ENCODE measurements at places on chromosomes 16 and 17.

- DNase-seq, result no peak
Measured at GRCh38 chr16:66470556-66470955, 43.5 kb downstream of the BEAN1 start.

DNA sequence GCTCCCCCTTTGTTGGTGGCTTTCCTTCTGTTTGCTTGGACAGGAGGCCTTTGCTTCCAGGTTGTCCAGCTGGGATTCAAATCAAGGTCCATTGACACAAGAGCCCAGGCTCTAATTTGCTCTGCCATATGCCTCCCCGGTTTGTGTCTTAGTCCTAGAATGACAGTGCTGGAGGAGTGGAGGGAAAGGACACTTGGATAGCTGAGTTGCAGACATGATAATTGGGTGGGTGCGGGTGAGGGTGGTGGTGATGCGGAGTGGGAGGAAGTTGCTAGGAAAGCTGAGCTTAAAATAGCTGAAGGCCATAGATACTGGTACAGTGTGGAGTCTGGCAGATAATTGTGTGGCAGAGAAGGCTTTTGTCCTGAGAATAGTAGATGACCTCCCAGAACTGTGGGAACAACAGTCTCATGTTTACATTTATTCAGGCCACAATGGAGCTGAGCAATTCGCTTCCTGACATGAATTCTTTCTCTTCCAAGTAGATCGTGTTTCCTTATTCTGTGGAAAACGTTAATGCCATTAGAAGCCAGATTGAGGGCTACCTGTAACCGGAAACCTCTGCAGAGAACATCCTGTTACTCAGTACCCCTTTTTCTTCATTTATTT, 23.8 kb downstream of the SEC14L1 start:
- DNase-seq, result no peak

DNA sequence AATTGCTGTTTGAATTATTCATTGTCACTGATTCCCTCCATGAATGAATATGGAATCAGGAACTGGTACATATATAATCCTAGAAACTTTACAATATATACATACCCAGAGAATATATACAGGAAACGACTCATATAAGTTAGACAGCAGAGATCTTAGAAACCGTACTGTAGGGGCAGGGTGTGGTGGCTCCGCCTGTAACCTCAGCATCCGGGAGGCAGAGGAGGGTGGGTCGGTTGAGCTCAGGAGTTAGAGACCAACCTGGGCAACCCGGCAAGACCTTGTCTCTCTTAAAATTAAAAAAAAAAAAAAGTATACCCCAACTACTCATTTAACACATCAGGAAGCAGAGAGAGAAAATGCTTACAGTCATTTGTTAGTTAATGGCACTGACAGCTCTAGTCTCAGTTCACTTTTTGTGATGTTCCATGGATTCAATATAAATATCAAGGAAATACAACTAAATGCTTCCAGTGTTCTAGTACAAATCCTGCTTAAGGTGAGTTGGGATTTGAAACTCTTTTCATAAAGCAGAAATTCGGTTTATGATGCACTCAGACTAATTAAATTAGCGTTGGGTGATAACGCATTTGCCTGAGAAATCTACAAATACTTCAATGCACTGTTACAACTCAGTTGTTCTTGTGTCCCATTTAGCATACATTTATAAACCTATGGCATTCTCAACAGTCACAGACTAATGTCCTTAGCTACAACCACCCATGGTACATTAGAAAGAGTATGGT, 5.6 kb downstream of the GLG1 start:
- DNase-seq, result no peak

- no peak for DNase-seq
Measured at GRCh38 chr17:29956225-29956624, 14.8 kb downstream of the EFCAB5 start.

DNA sequence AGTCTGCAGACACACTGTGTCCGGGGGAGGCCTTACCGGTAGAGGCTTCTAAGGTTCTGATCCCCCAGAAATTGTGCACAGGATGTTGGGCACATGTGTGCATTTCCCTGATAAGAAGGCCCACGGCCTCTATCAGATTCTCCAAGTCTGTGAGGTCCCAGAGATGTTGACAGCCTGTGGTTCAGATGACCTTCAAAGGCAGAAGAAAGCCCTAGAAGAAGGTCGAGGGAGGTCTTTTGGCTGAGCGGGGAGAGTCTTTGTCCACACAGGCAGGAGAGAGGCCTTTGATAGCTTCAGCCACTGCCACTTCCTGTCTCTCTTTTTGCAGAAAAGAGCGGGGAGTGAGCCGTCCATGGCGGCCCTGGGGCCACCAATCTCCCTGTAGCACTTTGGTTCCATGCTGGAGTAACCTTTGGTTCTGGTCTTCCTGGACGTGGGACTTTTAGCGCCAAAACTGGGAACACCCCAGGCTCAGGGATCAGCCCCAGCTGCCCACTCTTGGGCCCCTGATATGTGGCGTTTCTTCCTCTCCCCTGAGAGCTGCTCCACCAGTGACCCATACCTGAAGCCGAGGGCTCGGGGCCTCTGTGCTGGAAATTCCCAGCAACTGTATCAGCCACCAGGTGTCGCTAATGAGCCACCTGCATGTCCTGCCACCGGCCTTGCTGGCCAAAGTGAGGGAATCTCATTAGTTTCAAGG, 28.1 kb upstream of the LGALS9 start:
- DNase-seq, result peak; percentile 62

DNA sequence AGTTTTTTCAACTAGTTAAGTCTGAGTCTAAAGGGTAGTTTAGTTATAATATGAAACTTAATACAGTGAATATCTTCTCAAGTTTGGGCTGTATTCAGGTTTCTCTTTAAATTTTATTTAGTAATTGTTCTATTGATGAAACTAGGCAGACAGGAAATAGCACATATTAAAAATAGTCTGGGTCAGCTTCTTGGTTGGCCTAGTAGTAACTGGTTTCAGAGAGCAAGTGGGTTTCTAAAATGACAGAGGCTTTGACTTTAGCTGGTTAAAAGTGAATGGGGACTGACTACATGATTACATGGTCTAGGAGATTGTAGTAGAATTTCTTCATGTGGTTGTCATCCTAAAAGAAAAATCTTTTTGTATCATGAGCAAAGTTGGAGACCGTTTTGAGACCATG, 46.8 kb downstream of the OMG start:
- DNase-seq, result no peak

DNA sequence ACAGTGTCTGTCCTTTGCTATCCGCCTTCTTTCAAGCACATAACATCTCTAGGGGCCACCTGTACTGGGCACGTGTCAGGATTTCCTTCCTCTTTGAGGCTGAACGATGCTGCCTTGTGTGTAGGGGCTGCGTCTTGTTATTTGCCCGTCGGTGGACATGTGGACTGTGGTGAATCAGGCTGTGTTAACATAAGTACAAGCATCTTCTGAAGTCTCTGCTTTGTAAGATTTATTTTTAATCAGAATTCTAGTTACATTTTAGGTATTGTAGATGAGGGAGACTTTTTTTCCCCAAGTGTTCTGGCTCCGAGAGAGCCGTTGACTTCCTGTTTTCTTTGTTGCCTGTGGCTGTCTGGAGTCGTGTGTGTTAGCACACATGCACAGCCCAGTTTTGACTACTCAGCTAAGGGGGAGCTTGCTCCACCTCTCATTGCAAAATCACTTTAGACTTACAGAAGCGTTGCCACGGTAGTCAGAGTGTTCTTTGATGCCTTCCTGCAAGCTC, 26.1 kb downstream of the SPG7 start:
- no peak for DNase-seq

DNA sequence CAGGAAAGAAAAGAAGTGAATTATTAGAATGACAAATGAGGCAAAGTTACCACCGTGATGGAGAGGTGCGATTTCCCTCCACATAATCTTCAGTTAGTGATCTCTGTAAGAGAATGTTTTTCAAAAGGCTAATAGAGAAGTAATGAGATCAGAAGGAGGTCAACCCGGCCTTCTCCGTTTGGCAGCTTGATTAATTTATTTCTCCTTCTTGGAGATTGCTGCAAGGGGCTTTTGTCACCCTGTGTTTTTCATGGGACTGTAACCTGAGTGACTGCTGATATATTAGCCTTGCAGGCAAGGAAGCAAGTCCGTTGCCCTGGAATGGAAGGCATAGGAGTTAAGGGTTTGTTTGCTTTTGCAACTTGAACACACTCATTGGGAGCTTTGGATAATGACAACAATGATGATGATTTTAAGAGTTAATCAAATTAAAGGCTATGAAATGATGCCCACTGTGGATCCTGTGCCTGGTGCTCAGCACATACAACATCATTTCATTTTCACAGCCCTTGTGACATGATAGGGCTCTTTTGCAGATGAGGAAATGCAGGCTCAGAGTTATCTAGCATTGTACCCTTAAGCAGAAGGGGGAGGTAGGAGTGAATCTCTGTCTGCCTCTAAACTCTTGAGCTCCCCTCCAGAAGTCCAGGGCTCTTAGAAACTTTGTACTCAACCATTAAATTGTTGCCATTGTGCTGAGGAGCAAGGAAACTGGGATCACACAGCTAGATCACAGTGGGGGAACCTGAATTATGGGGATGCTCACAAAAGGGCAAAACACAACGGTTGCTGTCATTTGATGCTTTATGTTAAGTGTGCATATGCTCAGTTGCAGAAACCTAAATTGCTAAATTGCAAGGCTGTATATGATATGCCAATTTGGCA, 226.3 kb downstream of the WWOX start:
- no peak for DNase-seq

- no peak for DNase-seq
Measured at GRCh38 chr17:69743091-69743490, 328.6 kb downstream of the MAP2K6 start.

GRCh38 chr17:70888324-70888723, 719.0 kb downstream of the KCNJ2 start:
- DNase-seq, result no peak

Data from RKO (cell line).